C1 segment of cervical spinal cord (tissue), 14 donors: ENCODE measurements at places on chromosomes 7 and 10.

- no peak for DNase-seq
Observed at GRCh38 chr10:88707429-88708155, 1.5 kb downstream of the LIPK start.

DNA sequence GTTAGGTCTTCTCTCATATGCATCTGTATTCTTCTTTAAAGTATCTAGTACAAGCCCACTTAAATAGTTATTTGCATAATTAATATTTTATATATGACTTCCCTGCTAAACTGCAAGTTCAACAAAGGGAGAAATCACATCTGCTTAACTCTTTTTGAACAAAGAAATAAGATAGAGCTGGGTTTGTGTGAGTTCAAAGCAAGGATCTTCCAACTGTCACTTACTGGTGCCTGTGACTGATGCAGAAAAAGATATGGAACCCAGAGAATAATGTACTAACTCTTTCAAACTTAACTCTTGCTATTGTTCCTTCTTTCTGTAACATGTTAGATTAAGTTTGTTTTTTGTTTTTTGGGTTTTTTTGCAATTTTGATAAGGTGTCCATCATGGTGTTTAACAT is 71.3 kb upstream of the SP4 start:
- DNase-seq = no peak

- no peak for DNase-seq
Observed at GRCh38 chr10:50992972-50993766, 81.1 kb upstream of the PRKG1 start.

DNA sequence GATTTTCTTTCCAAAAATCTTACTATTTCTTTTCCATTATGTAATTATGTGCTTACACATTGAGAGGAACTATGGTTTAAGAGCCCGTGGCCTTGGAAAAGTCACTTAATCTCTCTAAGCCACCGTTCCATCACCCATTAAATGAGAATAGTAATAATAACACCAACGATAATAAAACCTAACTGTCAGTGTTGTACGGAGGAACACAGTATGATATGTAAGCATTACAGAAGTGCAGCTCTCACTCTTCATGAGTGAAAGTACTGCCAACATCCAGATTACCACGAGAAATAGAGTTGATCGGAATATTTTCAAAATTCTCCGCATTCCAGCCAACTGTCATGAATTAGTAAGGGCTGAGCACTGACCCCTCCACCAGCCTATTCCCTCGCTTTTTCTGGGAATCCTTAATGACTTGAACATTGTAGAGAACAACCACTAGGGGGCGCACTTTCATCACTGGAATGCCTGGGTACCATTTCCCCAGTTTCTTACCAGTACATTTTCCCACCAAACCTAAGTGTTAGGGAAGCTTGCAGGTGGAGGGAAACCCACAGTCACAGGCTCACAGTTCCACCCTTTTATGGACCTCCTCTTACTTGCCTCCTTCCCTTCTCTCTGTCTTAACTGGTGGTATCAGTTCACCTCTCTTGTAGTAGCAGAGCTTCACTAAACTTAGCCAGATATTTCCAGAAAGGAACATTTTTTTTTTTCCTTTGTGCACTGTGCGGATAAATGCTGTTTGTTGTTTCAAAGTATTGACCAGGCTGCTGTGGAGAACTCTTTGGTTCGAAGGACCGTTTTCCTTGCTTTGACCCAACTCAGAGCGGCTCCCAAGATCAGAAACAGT is 27.8 kb downstream of the NKX2-3 start:
- peak; percentile 22 for DNase-seq

DNA sequence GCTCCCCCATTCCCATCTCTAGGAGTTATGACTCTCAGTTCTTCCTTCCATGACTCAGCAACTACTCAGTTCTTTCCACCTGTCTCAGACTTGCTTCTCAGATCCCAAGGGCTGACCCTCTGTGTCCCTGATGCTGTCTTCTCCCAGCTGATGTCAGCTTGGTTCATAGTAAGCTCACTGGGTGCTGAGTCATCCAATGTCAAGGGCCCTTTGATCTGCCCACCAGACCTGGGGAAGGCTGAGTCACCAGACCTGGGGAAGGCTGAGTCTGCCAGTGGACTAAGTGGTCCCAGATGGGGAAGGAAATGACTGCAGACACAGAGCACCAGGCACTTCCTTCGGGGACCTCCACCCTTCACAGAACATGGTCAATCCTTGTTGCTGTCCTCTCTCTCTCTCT is 76.1 kb upstream of the ZEB1 start:
- no peak for DNase-seq

DNA sequence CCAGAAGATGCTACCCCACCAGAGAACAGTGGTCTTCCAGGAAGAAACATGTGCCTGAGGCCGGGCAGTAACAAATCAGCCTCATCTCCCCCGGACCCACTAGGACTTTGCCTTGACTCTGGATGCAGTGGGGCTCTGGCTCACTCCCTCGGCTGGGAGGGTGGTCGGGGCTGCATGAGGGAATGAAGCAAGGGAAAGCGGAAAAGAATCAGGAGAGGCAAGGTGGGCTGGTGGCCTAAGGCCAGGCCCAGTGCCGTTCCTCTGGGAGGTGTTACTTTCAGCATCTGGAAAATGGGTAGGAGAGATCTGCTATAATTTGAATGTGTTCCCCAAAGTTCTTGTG is 51.8 kb downstream of the CLEC2L start:
- no peak for DNase-seq

GRCh38 chr7:98106647-98107312 is at the start of gene LMTK2:
LMTK2 (plus strand) TSS chr7:98106862; CDS start chr7:98107178, 316 bp downstream.
- DNase-seq = peak; percentile 80

- DNase-seq = peak; percentile 27
Observed at GRCh38 chr10:944034-944831, 12.7 kb upstream of the LARP4B start.

GRCh38 chr10:102657984-102658724 is 13.9 kb downstream of the TRIM8 start:
- no peak for DNase-seq

DNA sequence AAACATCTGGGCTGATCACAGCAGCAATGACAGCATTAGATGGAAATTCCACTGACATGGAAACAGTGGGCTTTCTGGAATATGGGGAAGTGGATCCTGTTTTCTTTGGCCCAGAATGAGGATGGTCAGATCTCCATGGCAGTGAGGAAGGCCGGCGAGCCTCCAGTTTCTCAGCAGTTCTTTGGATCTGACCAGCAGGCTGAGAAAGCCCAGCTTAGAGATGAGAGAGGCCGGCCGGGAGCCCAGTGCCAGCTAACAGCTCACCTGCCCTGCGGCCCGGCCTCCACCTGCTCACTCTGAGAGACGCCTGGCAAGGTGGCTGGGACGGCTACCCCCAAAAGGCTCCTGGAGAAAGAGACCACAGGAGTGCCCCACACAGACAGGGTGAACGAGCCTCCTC is 24.2 kb downstream of the GPER1 start:
- no peak for DNase-seq

- no peak for DNase-seq
Observed at GRCh38 chr7:142301923-142302550, 44.2 kb upstream of the PRSS58 start.

DNA sequence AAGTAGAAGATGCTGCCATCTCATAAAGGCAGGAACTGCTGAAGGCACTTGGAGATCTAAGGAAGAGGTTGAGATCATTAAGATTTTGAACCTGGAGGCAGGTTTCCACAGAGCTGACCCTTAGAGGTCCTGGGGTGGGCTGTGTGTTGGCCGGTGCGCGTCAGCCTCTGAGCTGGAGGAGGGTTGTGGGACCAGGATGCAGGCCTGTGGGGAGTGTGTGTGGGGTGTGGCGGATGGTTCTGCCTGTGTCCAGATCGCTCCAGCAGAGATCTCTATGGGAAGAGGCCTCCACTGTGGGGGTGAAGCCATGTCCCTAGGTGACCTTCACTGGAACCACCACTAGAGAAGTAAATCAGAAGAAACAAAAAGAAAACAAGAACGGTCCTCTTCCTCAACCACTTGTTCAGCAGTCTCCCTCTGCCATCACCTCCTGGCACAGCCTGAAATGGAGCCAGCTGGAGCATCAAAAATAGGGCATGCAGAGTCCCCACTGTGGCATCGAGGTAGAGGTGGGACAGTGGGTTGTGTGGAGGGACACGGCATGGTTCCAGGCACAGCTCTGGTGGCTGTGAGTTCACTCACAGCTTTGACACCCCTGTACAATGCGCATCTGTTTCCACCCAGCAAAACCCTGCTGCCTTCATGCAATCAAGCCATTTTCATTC is 453.8 kb downstream of the TCERG1L start:
- DNase-seq = no peak

GRCh38 chr7:152869677-152870051 is 110.1 kb downstream of the ACTR3B start:
- DNase-seq = no peak

DNA sequence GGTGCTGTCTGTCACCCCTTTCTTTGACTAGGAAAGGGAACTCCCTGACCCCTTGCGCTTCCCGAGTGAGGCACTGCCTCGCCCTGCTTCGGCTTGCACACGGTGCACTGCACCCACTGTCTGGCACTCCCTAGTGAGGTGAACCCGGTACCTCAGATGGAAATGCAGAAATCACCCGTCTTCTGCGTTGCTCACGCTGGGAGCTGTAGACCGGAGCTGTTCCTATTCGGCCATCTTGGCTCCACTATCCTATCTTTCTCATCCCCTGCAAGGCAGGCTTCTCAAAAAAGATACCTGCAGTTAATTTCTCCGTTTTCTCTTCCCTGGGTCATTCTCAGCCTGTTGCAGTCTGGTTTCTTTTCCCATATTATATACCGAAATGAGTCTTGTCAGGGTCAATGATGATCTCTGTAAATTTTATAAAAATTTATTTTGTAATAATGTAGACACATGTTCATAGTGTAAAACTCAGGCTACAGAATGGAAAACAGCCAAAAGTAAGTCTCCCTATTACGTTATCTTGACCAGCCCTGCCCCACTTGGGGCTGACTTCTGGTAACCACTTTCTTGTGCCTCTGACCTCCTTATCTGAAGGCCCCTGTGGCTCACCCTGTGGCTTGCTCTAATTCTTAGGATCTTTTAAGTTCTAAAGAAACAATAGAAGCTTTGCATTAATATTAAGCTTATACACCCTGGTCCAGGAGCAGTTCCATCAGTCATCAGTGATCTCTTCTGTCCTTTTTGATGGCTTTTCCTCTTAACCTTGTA is 20.7 kb downstream of the BLVRA start:
- DNase-seq = no peak

DNA sequence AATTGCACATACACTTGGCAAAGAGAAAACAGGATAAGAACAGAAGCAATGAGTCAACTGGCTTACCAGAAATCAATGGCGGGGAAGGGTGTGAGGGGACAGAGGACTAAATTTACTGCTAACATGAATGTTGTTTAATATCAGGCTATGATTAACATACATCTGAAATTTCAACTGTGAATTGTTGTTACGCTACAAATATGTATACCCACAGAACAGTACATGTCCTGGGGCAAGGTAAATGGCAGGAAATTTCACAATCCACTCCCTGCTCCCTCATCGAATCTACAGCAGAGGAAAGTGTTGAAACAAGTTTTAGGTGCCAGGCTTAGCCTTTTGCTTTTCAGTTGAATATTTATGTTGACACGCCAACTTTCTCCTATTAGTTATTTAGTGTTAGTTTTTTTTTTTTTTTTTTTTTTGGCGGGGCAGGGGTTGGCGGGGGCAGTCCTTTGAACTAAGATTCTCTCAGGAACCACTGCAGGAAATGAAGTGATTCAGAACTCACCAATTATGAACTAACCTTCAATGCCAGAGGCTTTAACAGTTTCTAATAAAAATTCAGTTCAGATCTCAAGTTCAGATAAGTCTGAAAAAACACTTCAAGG is 99.0 kb downstream of the UBE2H start:
- DNase-seq = no peak

- no peak for DNase-seq
Observed at GRCh38 chr10:100999742-101000126, at the start of gene LZTS2. LZTS2 (plus strand) TSS chr10:100999808; CDS start chr10:101002539, 2,731 bp downstream.

GRCh38 chr10:77252380-77253146 is 385.0 kb downstream of the KCNMA1 start:
- DNase-seq = no peak

- no peak for DNase-seq
Observed at GRCh38 chr7:128876586-128876977, 13.9 kb downstream of the ATP6V1F start.

GRCh38 chr7:41698726-41699125 is 4.2 kb downstream of the INHBA start:
- DNase-seq = no peak
